ENCODE measurements at places on chromosomes 1 and 21. TPM values are rescaled to one million over a fixed set of nuclear protein-coding genes. Genes with fewer than 3 reads are reported as not detected.

Gene KCNK2
- 0.27 TPM for total RNA-seq

Gene ITLN2
- 0.20 TPM for total RNA-seq

Gene OR10T2
- total RNA-seq = not detected

Gene KANK4
- total RNA-seq = not detected

Gene VAV3
- not detected for total RNA-seq

Gene CFHR4
- total RNA-seq = not detected

Gene RAB25
- total RNA-seq = 142 TPM

Gene GLIS1
- total RNA-seq = 0.39 TPM

Gene CASZ1
- 7.7 TPM for total RNA-seq

Measured in HCT116 (cell line).